Endothelial cell (in vitro differentiated cells): ENCODE measurements at places on chromosomes 13 and 19.

- DNase-seq, result no peak
These were observed 6.2 kb upstream of the IRS2 start for GRCh38 chr13:109792416-109793059.

GRCh38 chr13:87302931-87303330, 368.2 kb upstream of the SLITRK5 start:
- DNase-seq, result no peak

- DNase-seq, result no peak
These were observed 25.5 kb upstream of the TFDP1 start for GRCh38 chr13:113559061-113559460.

GRCh38 chr19:18214779-18215433, 11.1 kb upstream of the RAB3A start:
- no peak for DNase-seq

GRCh38 chr13:23377579-23377978, 55.9 kb downstream of the SACS start:
- DNase-seq, result no peak

DNA sequence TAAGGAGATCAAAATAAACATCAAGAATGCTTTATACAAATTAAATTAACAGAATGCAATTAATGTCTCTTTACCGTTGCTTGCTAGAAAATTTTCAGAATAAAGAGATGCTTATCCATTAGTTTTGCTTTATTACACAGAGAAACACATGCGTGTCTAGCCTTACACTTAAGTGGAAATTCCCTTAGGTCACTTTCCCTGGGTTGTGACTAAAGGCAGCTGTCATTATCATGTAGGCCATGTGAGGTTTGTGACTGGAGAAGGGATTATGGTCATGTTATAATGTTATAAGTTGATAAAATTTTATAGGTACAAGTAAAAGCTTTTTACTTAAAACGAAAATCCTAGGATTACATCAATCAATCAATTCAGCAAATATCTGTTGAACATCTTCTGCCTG, 121.0 kb downstream of the KCNRG start:
- no peak for DNase-seq

- DNase-seq, result no peak
These were observed 1431.0 kb upstream of the SPRY2 start for GRCh38 chr13:81771951-81772350.

GRCh38 chr19:35013041-35013819, 13.1 kb downstream of the GRAMD1A start:
- DNase-seq, result peak; percentile 80

DNA sequence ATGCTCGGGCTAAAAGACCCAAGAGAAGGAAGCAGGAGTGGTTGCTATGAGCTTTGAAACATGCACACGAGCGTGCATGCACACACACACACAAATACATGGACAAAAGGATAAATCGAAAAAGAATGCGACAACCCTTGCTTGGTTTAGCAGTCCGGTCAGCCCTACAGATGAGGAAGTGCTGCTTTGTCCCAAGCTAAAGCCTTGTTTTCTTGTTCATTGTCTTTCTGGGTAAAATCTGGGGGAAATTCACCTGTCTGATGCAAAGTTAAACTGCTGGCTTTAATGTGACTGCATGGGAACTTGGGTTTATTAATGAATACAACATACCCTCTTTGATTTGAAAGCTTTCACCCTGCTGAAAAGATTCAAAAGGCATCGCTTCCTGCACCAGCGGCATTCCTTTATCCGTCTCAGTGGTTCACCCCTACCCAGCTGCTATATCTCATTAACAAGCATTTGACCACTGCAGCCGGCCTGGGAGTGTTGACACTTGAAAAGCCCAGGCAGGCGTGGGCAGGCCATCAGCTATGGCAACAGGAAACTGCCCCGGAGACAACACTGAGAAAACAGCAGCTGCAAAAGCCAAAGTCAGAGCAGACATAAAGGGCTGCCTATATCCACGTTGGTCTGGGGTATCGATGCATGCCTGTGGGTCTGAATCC, 301.7 kb downstream of the NDFIP2 start:
- peak; percentile 71 for DNase-seq

DNA sequence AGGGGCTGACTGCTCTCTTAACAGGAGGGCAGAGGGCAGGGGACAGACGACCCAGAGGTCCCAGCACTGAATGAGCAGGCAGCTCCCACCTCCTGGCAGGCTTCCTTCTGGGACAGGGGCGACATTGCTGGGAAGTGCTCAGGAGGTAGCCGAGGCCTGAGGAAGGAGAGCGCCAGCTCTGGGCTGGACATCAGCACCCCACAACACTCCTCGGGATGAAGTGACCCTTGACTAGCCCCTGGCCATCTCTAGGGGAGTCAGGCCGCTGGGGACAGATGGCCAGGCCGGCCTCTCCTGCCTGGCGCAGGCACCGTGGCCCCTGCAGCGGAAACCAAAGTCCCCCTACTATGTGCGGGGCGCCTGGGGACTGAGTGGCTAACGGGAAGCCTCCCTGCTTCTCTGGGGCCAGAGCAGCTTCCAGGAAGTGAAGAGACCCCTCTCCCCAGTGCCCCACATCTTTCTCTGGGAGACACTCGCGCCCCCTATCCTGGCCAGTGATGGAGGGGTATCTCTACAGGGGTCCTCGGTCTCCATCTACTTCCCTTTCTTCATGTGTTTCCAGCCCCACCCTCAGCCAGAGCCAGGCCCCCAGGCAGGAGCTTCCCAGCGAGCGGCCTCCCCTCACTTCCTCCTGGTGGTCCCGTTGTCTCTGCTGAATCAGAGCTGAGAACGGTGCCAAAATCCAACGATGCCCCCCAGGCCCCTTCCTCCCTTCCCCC, 10.1 kb downstream of the PRR36 start:
- DNase-seq, result no peak

GRCh38 chr13:103351035-103351828, 285.0 kb upstream of the SLC10A2 start:
- no peak for DNase-seq

DNA sequence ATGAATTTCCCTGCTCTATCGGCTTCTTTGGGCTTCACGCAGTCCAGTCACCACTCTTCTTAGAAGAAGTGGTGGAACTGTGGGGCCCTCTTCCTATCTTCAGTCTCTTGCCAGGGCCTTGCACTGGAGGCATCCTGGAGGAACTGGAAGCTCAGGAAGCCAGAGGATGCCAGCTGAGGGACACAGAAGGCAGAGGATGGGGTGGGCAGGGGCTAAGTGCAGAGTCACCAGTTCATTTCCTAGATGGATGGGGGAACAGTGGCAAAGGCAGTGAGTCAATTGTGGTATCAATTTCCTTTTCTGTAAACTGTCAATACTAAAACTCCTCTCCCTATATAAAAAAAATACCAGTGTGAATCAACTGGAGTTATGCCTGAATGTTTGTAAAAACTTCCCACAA, 419.7 kb downstream of the KLF12 start:
- no peak for DNase-seq

DNA sequence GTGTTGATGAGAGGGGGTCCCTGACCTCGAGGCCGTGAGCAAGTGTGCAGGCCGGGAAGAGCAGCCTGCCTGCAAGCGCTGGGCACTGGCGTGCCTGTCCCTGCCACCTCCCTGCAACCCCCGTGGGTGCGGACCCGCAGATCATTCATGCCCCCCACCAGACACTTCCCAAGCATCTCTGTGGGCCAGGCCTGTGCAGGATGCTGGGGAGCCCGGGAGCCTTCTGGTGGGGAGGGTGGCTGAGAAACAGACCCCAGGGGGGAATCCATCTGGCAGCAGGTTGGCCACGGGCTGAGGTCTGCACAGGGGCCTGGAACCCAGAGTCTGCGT, 18.4 kb upstream of the CACTIN start:
- no peak for DNase-seq

DNA sequence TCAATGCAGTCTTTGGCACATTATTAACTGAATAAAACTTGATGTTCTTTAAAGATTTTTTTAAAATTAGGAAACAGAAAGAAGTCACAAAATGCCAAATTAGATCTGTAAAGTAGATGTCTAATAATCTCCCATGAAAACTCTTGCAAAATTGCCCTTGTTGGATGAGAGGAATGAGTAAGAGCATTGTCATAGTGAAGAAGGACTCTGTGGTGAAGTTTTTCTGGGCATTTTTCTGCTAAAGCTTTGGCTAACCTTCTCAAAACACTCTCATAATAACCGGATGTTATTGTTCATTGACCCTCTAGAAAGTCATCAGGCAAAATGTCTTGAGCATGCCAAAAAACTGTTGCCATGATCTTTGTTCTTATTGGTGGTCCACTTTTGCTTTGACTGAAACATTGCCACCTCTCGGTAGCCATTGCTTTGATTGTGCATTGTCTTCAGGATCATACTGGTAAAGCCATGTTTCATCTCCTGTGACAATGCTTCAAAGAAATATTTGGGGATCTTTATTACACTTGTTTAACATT, 549.3 kb downstream of the LIG4 start:
- no peak for DNase-seq

GRCh38 chr19:55738302-55738701, at the start of gene NLRP9:
Gene NLRP9 (minus strand): TSS chr19:55738402. CDS start chr19:55738374, 28 bp downstream.
- no peak for DNase-seq

DNA sequence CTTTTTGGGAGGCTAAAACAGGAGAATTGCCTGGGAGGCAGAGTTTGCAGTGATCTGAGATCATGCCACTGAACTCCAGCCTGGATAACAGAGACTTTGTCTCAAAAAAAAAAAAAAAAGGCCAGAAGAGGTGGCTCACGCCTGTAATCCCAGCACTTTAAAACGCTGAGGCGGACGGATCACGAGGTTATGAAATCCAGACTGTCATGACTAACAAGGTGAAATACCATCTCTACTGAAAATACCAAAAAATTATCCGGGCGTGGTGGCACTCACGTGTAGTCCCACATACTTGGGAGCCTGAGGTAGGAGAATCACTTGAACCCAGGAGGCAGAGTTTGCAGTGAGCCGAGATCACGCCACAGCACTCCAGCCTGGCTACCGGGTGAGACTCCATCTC, 39.9 kb downstream of the ZNF611 start:
- no peak for DNase-seq
